ENCODE measurements at places on chromosomes 12 and 14.

- DNase-seq = no peak
These were observed 2.4 kb downstream of the TIGAR start for GRCh38 chr12:4323396-4323795.

- no peak for DNase-seq
These were observed 4.0 kb upstream of the NOVA1 start for GRCh38 chr14:26601856-26602255.

GRCh38 chr14:75842551-75842950, 139.2 kb downstream of the TGFB3 start:
- DNase-seq = no peak

DNA sequence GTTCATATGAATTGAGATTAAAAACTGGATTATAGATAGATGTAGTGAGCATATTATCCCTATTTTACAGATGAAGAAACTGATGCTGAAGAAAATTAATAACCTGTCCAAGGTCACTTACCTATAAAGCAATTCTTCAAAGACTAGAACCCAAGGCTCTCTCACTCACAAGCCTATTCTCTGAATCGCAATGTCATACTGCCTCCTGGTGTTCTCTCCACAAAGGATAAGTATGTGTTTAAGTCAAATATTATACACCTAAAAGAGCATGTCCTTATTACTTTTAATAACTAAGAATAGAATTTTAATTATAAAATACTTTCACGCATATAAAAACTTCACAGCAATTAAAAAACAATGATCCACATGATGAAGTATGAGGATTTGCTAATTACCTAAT, 721.3 kb upstream of the USP15 start:
- no peak for DNase-seq

- DNase-seq = no peak
These were observed 2.2 kb upstream of the KRT80 start for GRCh38 chr12:52193991-52194390.

DNA sequence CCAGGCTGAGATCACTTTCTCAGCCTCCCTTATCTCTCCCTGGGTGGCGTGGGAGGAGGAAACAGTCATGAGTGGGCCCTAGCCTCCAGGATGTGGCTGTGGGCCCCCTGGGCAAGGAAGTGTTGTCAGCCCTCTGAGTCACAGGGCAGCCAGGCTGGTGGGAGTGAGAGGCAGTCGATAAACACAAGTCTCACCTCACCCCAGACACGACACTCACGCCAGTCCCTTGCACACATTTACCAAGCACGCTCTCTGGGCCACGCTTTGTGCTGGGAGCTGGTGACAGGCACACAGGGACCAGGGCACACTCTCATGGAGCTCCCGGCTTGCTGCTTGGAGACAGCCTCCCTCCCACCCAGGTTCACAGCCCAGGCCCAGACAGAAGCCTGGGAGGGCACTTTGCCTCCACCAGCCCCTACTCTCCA, 1.9 kb upstream of the KRT79 start:
- no peak for DNase-seq

DNA sequence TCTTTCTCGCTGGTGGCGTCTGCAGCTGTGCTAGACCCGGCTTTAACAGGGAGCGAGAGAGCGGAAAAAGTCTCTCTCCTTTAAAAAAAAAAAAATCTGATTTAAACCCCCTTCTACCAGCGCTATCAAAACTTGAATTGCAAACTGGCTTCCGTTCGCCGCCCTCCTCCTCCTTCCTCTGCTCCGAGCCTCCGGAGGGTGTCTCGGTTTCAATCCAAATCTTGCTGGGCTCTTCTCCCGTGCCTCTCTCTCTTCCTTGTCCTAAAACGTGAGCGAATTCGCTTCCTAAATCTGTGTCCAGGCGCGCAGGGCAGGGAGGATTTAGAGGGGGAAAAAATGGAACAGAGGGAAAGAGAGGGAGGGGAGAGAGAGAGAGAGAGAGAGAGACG, 272 bp downstream of the TBX3 start:
- DNase-seq = no peak

DNA sequence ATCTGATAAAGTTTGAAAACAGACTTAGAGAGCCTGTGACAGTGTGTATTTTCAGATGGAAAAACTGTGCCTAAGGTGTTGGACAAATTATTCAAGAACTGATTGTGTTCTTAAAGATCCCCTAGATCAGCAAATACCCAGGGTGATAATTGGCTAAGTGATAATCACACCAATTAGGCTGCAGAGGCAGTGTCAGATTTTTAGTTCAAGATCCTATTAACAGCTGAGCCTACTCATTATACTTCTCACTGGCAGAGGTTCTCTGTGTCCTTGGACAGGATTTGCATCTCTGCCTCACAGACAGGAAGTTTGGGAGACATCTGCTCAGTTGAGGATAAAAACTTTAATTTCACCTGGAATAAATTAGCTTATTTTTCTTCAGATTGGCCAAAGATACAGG, 4.3 kb upstream of the FGD4 start:
- no peak for DNase-seq

DNA sequence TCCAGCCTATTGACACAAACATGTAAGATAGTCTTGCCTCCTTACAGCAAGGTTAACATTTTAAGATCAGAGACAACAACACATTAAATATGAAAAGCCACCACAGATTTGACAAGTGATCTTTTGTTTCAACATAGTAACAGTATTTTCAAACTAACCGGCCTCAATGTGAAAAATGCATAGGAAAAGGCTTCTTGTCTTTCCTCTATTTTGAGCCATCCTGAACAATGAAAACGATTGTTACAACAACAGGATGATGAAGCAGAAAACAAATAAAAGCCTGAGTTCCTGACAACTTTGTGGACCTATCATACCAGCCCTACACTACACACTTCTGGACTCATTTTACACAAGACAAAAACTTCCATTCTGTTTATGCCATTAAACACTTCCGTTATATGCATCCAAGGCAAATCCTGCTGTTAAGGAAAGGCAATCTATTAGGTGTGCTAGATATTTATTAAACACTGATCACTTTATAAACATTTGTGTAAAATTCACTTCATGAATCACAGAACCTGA, 37.3 kb downstream of the BAZ1A start:
- DNase-seq = no peak

GRCh38 chr14:99468081-99468480, 12.6 kb downstream of the SETD3 start:
- no peak for DNase-seq

- peak; percentile 15 for DNase-seq
These were observed 86.9 kb upstream of the TTC7B start for GRCh38 chr14:90903101-90903500.

- DNase-seq = no peak
These were observed 48.5 kb upstream of the CSRP2 start for GRCh38 chr12:76927170-76927784.

GRCh38 chr14:65062096-65063075, 39.9 kb downstream of the MAX start:
- DNase-seq = no peak

- no peak for DNase-seq
These were observed 980.6 kb downstream of the VRK1 start for GRCh38 chr14:97777622-97778355.

DNA sequence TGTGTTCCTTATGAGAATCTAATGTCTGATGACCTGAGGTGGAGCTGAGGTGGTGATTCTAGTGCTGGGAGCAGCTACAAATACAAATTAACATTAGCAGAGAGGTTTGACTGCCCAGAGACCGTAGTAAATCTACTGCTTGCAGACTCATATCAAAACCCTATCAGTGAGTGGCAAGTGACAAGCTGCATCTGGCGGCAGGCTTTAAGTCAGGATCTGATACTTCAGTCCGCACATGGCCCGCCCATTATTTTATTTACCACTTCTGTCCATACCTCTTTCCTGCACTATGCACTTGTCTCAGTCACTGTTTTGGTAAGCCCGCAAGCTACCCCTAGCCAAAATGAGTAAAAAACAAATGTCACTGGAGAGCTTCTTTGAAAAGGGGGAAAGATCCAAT, 11.4 kb downstream of the CEP128 start:
- DNase-seq = no peak

- peak; percentile 92 for DNase-seq
These were observed 99.9 kb downstream of the TMTC3 start for GRCh38 chr12:88241862-88242570.

GRCh38 chr12:100703868-100704267, 90.7 kb upstream of the ANO4 start:
- no peak for DNase-seq

DNA sequence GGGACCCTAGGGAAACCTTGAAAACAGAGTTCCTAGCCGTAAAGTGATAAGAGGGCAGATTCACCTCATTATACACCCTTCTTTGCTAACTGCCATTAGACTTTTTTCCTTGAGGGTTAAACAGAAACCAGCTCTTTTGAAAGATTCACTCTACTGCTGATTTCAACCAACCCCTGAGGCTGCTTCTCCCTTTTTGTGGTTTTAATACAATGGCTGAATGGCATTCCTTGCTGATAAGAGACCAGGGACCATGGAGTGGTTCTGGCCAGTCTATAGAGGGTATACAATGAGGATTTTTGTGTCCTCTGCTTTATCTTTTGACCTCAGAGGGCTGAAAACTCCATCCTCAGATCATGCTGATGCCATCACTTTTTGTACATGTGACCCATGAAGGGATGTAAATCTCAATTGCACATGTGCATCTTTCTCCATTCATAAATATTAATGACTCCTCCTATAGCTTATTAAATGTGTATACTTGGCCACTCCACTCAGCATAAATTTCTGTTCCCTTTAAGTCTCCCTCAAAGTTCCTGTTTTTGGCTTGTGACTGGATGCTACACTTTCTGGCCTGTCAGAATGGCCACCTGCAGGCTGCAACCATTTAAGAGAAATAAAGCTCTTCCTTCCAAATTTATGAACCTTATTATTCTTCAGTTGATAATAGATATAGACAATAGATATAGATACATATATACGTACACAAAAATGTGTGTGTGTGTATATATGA, 233.8 kb upstream of the SEL1L start:
- no peak for DNase-seq

DNA sequence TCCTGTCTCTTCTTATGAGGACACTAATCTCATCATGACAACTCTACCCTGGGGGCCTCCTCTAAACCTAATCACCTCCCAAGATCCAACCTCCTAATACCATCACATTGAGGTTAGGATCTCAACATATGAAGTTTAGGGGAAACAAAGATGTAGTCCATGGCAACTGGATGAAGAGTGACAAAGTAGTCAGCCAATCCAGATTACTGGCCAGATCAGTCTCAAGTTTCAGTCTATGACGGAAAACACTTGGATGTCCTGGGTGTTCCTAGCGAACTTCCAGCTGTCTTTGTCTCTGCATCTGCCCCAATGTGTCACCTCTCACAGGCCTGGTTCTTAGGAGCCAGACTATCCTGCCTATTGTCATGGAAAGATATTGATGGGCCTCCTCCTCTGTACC, 630.8 kb downstream of the AACS start:
- no peak for DNase-seq

GRCh38 chr12:5094986-5095385, 51.3 kb downstream of the KCNA5 start:
- DNase-seq = no peak

DNA sequence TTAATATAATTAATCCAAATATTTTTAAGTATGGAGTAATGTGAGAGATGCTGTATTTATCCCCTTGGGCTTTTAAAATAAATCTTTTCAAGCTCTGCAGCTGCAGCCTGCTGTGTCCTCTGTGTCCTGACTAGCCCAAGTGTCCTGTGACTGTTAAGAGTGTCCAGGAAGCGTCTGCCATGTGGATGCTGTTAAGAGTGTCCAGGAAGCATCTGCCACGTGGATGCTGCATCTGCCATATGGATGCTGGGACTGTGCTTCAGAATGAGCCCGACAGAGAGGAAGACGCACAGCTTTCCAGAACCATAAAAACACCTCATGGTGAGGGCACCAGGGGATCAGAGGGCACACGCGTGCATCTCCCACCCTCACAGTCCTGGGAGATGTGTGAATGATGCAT, 307.2 kb downstream of the ADGRD1 start:
- DNase-seq = no peak

- no peak for DNase-seq
These were observed 126.5 kb downstream of the NCOR2 start for GRCh38 chr12:124440841-124441381.

- no peak for DNase-seq
These were observed 18.5 kb upstream of the KRT80 start for GRCh38 chr12:52210186-52210924.
